ENCODE measurements at places on chromosomes 1 and 21.

DNA sequence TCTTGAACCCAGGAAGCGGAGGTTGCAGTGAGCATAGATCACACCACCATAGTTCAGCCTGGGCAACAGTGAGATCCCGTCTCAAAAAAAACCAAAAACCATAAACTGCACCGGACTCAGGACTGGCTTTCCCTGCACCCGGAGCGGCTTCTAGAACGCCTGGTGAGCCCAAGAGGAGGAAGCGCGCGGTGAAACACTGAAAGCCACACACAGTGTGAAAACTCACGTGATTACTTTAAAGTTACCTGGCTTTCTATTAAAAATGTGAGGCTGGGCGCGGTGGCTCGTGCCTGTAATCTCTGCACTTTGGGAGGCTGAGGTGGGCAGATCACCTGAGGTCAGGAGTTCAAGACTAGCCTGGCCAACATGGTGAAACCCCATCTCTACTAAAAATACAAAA, 7.0 kb upstream of the TRAPPC10 start:
- no peak for DNase-seq
- H3K27me3 ChIP-seq = no peaks in the 10 kb centered on the region
- no peak overlapping the region for H3K4me3 ChIP-seq

DNA sequence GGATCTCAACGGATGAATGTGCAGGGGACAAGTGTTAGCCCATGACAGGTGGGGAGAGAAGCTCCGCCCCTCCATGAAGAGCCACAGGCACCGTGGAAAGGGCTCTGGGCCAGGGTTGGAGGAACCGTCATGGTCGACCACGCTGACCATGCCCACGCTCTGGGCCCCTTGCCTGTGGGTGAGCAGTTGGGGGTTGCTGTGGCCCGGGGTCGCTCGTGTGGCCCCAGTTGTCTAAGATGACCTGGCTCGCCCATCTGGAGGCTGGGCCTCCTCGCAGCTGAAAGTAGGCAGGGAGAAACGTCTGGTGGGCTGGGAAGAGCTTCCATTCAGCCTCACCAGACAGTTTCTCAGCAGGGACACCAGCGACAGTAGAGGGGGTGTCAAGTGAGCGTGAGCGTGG, 13.1 kb upstream of the UTS2 start:
- no peaks in the 10 kb centered on the region for H3K27me3 ChIP-seq
- H3K27ac ChIP-seq = no peak overlapping the region
- no peak overlapping the region for H3K4me3 ChIP-seq
- H3K36me3 ChIP-seq = no peaks in the 10 kb centered on the region
- no peaks in the 10 kb centered on the region for H3K4me1 ChIP-seq

GRCh38 chr1:240936911-240937668, 325.1 kb upstream of the GREM2 start:
- no peak for DNase-seq
- no peaks in the 10 kb centered on the region for H3K27me3 ChIP-seq

GRCh38 chr1:87598429-87598828, 269.7 kb downstream of the LMO4 start:
- peaks cover 2% of the 10 kb centered on the region for H3K27me3 ChIP-seq
- no peaks in the 10 kb centered on the region for H3K4me1 ChIP-seq
- DNase-seq = no peak
- H3K27ac ChIP-seq = no peak overlapping the region
- H3K36me3 ChIP-seq = no peaks in the 10 kb centered on the region

DNA sequence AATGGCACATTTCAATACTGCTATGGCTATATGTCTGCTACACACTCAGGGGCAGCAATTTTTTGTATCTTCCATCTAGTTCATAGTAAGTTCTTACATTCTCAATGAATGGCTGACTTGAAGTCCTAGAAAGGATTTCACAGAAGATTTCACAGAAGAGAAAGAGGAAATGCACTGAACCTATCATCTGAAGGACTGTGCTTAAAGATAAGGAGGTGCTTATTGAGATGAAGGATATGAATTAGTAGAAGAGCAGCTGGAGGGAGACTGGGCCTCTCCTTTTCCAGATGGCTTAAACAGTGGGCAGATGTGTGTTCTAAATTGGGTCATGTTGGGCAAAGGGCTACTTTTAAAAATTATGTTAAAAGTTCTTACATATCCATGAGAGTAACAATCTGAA, 14.6 kb downstream of the ADAR start:
- H3K27ac ChIP-seq = peak overlapping the region; percentile 2
- H3K36me3 ChIP-seq = peaks cover 80% of the 10 kb centered on the region
- no peaks in the 10 kb centered on the region for H3K27me3 ChIP-seq
- peaks cover 3% of the 10 kb centered on the region for H3K4me1 ChIP-seq
- DNase-seq = no peak

DNA sequence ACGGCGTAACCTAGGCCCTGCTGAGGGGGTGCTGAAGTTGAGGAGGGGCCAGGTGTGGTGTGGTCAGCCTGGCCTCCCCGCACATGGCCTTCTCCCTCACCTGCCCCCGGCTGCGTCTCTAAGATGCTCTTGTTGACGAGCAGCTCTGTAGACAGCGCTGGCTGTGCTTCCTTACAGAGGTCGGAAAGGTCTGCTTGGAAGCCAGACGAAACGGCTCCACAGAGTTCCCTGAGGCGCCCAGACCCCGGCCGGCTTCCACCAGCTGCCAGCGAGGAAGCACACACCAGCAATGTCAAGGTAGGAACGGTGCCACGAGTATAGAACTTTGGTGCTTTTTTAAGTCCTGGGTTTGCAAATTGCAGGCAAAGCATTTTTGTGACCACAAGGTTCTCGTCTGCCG, 18.8 kb upstream of the DIP2A start:
- no peak for DNase-seq
- no peak overlapping the region for H3K27ac ChIP-seq
- H3K4me1 ChIP-seq = peaks cover 4% of the 10 kb centered on the region
- peaks cover 57% of the 10 kb centered on the region for H3K36me3 ChIP-seq

All from activated CD4-positive, alpha-beta T cell treated with anti-CD3 and anti-CD28 coated beads, Interleukin-2, amount 10 ng/mL, durations not matched to agents 7 days and 5 days (primary cell).